ENCODE measurements at places on chromosomes 13 and 19.

- DNase-seq = no peak
Observed at GRCh38 chr13:24313439-24313838, 4.1 kb downstream of the C1QTNF9 start.

DNA sequence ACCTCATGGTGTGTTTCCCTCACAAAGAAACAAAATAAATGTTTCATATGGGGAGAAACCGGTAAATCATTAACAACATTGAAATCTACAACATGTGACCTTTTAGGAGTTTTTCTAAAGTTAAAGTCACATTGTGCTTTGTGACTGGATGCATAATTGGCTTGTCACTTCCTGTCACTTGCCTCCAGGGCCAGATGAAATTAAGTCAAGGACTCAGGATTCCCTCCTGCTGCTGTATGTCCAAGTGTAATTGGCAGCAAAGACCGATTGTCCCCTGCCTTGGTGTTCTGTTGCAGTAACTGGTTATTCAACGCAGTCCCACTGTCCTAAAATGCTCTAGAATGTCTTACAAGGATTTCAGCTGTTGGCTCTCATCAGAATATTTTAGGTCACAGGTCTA lies 448.2 kb downstream of the LIG4 start:
- no peak for DNase-seq

- peak; percentile 41 for DNase-seq
Observed at GRCh38 chr19:1407528-1408299, at the start of gene DAZAP1. TSS of gene DAZAP1 (plus strand) at chr19:1407586. CDS start at chr19:1407774, 188 bp downstream.

GRCh38 chr19:18385675-18386542 lies at the start of gene GDF15:
TSS of gene GDF15 (plus strand) at chr19:18386158. CDS start at chr19:18386190, 32 bp downstream.
- peak; percentile 10 for DNase-seq

- no peak for DNase-seq
Observed at GRCh38 chr13:100350601-100351000, 238.0 kb downstream of the GGACT start.

- no peak for DNase-seq
Observed at GRCh38 chr13:63517371-63517770, 2101.7 kb upstream of the PCDH20 start.

DNA sequence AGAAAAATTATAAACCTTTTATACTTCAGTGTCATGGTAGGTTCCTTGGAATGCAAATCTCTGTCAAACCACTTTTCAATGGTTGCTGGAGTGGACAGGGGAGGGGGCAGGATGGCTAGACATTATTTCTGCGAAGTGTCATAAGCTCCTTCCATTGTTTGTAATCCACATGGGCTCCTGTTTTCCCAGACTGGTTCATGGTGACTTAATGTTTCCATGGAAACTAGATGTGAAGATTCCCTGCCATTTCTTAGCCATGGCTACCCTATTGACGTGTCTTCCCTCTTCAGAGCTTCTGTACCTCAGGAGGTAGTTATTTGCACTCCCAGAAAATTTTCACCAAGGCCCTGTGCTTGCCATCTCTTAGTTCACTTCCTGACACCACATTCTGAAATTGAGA lies 95.3 kb downstream of the UFM1 start:
- DNase-seq = no peak

- no peak for DNase-seq
Observed at GRCh38 chr13:113917594-113918371, 53.9 kb upstream of the GAS6 start.

DNA sequence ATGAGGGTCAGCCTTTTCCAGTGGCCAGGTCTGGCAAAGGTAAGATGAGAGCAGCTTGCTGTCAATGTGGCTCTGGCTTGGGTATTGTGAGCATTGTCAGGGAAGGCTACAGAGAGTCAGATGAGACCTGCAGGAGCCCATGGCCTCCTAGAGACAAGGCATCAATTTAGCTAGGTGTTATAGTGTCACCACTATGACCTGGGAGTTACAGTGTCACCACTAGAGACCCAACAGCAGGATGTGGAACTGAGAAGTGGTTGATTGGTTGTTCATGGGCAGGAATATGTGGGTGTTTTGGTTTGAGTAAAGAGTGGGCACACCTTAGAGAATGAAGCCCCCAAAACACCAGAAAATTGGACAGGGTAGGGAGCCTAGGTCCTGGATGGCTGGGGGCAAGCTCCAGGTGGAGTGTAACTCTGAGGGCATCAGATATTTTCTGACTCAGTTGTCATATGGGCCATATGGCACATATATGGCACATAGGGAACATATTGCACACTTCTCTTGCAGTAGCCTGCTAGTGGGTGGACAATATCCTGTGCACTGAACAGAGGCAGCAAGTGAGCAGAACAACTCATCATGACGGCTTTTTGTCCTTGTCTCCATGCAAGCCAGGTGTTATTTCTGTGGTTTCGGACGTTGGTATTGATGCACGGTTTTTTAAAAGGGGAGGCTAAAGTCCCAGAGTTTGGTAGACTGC lies 46.3 kb upstream of the CEACAM21 start:
- peak; percentile 16 for DNase-seq

DNA sequence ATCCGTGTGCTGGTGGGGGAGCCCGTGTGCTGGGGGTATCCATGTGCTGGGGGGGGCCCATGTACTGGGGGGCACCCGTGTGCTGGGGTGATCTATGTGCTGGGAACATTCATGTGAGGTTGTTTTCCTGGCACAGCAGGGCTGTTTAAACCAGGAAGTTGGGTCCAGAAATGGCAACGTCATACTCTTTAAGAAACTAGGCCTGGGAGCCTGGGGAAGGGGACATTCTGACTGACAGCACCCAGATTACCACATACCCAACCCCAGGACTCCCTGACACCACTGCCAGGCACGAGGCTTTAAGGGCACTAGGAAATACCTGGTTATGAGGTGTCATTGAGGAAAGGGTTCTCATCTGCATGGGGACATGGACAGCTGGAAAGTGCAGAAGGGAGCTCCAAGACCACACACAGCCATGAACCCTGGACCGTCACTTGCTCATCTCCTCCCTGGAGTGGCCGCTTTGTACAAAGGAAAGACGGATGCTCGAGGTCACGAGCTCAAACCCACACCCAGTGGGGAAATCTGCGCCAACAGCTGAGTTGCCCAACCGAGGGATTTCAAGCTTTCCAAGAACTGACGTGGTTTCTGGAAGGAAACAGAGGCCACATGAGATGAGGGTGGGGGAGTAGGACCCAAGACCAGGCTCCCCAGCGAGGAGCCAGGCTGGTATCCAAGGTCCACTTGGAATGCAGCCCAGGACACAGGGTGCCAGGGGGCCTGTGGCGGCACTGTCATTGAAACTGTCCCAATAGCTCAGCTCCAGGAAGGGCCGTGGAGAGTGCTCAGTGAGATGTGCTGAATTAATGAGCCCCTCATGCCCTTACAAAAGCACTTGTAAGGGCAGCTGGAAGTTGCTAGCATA lies 40.9 kb downstream of the RAB20 start:
- peak; percentile 10 for DNase-seq

DNA sequence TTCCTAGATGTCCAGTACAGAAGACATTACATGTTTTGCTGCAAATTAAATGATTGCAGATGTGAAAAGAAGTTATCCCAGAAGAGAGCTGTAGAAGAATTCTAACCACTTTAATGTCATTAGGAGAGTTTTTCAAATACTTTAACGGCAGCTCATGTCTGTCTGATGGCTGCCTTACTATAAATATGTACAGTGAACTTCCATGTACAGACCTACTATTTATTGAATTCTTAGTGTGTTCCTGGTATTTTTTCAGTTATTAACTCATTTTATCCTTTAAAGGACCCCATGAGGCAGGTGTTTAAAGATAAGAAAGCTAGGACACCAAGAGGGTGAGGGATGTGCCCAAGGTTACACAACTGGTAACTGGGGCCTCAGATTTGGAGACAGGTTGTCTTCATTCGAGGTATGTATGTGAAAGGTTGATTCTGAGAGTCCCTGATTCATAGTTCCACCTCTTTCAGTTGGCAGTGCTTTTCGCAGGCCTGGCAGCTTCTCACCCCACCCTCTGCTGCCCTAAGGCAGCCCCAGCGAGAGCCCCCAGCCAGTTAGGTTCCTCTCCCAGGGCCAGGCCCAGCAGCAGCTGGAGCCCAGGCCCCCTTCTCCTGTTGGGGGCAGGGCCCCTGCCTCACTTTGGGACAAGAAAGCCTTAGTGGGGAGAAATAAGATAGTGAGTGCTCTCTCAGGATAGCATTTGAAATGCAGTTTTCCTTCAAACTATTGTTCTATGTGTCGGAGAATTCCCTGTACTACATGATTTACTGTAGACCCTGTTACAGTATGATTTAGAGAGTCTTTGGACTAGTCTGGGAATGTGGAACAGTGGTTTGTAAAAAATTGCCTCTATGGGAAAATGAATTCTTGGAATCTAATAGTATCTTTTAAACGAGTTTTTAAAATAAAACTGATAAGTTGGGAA lies 67.7 kb upstream of the TEX29 start:
- DNase-seq = no peak

- DNase-seq = no peak
Observed at GRCh38 chr13:113762538-113762937, 3.5 kb downstream of the TMEM255B start.

DNA sequence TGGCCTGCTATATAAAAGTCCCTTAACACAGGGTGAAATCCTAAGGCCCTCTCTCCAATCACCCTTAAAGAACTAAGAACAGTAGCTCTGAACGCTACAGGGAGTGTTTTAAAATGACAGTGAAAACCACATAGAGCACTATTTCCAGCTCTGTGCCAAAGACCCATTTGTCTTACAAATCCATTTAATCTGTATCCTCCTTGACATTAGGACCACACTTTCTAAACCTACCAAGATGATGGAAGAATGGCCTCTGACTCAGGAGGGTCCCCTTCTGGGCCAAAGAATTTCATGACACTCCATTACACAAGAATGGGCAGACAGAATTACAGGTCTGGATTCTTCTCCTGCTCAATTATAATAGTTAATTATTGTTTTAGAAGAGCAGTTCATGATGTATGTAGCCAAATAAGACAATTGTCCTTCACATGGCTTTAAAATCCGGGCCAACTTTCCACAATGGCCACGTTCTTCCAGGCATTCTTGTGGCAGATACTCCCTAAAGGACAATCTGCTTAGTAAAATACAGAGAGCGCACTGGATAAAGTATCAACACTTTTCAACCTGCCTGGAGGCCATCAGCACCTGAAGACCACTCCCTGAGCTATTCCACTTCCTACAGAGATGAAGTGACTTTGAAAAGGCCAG lies 61.0 kb downstream of the STK24 start:
- DNase-seq = no peak

GRCh38 chr19:53466726-53467484 lies 628 bp upstream of the ZNF813 start:
- DNase-seq = no peak

GRCh38 chr13:44197791-44198770 lies 175.5 kb upstream of the SERP2 start:
- no peak for DNase-seq

GRCh38 chr19:37876032-37876431 lies 30.4 kb downstream of the WDR87 start:
- no peak for DNase-seq

DNA sequence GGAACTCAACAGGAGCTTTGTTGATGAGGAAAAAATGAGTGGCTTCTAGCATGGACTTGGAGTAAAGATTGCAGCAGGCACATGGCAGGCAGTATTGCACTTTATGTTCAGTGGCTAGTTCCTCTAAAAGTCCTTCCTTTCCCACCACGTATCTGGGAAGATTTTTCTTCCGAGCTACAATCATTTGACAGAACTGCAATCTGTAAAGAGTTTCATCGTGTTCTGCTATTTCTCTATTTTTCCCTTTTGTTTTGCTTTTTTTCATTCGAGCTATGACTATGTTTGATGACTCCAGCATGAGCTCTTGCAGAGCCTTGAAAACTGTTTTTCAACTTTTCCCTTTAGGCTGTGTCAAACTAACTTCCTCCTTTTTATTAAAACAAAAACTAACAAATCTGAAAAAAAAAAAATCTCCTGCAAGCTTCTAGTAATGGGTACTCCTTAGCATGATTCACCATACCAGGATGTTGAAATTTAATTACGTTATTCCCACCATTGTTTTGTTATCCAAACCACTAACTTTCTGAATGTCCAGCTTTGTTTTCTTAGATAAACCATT lies 12.3 kb downstream of the CLDN10 start:
- DNase-seq = no peak

GRCh38 chr13:40445557-40445990 lies 220.9 kb downstream of the FOXO1 start:
- no peak for DNase-seq

DNA sequence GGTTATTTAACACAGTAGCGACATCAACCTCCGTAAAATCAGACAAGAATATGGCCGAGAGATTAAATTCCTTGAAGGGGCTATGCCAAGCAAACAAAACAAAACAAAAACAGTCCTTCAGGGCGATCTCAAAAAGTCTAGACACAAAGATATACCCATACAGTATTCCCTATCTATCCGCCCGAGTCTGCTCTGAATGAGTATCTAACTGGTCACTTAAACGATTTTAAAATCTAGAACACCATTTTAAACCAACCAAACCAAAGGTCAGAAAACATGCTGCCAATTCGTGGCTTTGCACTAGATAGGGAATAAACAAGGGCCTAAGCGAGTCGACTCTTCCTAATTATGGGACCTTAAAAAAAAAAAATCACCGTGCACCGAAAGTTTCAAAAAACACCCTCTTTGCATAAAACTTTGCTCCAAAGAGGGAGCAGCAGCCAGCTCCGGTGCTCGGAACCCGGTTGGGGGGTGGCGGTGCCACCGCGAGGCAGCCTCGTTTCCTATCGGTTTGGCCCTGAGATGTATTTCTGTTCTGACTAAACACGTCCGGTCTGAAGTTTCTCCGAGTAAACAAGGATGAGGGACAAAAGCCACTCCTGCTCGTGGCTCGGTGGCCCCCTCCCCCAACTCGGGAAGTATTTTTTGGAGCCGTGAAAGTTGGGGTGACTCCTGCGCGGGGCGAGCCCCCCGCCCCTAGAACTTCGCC lies 1.8 kb downstream of the HMGB1 start:
- DNase-seq = peak; percentile 73

DNA sequence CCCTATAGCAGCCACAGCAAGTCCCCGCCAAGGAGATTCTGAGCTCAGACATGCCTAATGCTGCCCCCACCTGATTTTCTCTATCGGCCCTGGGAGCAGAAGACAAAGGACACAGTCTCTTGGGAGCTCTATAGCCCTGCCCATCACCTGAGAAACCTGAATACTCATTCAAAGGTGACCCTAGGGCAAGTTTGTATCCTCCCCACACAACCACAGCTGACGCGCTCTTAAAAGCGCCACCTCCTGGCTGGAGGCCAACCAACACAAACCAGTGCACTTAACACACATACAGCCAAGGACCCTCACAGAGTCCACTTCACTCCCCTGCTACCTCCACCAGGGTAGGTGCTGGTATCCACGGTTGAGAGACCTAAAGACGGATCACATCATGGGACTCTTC lies 8.8 kb upstream of the IGFL4 start:
- DNase-seq = no peak

DNA sequence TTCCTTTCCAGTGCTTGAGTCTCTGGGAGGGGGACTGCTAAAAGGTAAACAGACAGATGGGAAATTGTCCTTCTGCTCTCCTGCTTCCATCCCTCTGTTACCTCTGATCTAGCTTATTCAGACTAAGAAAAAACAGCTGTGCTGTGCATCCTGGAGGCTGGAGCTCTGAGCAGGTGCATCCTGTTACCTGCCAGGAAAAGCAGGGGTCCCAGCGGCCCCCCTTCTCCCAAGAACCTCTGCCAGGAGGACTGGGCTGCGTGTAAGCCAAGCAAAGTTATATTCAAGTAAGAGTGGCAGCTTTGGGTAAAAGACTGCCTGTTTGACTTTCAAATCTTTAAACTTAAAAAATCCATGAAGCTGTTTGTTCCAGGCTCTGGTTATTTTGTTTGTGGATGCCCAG lies 75.1 kb downstream of the C13orf42 start:
- DNase-seq = no peak

GRCh38 chr19:33484226-33484774 lies 37.3 kb downstream of the PEPD start:
- DNase-seq = no peak

GRCh38 chr13:98997738-98998641 lies 20.1 kb upstream of the DOCK9 start:
- DNase-seq = no peak

- peak; percentile 72 for DNase-seq
Observed at GRCh38 chr19:3135961-3136683, at the start of gene GNA15. TSS of gene GNA15 (plus strand) at chr19:3136033. CDS start at chr19:3136451, 418 bp downstream.

Measured in CD4-positive, alpha-beta T cell treated with Interleukin-10 for 1 hour (primary cell).